ENCODE measurements at places on chromosomes 6 and 20.
A peak's percentile ranks its signal among the peaks of the same experiment; 100 is the strongest.

DNA sequence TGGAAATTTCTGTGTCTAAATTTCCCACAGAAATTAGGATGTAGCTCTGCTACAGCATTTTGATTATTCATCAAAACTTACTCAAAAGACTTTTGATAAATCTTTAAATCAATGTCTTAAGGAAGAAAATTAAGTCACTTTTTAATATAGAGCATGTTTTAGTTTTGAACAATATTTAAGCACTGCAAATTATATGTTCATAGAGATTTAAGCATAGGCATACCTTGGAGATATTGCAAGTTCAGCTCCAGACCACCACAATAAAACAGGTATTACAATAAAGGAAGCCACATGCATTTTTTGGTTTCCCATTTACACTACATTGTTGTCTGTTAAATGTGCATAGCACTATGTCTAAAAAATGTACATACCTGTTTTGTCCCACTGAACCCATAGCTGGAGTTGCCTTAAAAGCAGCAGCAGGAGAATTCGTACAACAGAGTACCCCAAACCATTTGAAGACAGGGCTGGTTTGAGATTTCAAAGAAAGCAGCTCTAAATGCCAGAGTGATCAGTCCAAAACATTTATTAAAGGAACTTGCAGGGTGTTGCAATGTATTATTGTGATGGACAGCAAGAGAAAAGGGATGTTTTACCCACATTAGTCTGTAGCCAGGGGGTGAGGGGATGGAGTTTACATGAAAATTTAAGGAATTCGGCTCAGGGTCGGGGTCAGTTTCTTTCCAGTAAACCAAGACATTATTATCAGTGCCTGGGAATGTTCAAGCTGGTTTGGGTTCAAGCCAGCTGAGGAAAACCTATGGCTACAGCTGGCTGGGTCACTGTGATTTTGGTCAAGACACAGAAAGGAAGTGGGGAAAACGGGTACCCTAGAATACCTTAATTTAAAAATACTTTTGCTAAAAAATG is 6.3 kb upstream of the LOC128125822 start:
- no peak for DNase-seq

DNA sequence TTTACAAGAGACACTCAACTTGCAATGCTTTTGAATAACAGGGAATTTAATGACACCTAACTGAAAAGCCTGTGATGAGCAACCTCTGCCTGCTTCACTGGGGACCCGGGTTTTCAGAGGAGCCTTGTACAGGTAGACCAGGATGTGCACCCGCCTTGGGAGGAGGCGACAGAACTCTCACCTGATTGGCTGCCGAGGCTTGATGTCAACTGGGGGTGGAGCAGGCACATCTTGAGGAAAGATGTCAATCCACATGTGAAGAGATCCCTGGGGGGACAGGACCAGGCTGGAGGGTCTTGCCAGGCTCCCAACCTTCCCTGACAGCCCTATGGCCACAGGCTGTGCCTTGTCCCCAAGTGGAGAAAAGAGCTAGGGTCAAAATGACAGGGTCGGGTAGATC is 19.8 kb downstream of the ERGIC3 start:
- DNase-seq: no peak

DNA sequence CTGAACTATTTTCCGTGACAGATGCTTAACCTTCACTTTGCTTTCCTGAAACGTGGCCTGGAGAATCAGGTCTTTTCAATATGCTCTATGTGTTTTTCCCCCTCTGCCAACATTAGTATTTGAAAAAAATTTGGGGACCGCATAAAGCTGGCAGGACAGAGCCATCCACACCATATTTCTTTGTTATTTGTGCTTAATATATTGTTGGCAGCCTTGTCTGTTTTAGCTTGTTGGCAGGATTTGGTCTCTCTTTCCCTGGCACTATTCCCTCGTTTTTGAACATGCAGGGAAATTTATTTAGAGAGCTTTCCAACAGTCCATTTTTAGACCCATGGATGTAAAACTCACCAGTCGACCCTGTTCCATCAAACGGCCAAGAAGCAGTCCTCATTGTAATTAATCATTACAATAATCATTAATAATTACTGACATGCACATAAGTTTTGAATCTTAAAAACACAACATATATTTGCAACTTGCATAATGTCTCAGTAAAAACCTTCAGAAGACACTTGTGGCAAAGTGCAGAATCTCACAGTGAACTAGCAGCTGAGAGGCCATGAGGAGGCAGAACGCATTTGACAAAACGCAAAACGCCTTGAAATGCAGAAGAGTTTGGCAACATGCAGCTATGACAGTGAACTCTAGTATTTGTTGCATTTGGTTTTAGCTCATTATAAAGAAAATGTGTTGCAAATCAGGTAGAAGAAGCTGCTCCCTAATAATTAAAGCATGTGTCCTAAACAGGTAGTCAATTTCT is 514.2 kb downstream of the C6orf118 start:
- DNase-seq: no peak

DNA sequence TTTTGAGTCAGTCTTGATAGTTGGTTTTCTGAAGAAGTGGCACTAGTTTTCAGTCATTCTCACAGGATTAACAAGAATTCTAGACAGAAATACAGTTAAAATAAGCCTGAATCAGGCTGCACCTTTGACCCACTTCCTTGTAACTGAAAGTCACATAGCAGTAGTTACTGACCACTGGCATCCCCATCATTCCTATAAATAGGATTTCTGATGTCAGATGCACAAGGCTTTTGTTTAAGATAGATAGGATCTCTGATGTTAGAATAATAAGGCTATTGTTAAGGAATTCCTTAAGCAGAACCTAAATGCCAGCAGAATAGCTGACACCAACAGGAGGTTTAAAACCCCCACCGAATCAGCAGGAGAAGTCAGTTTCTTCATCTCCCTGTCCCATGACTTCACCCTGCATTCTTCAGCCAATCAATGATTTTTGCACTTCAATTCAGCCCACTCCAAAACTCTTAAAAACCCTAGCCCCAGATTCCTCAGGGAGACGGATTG is 30.6 kb upstream of the ZBTB24 start:
- peak; percentile 36 for DNase-seq

- no peak for DNase-seq
These were observed 121.7 kb downstream of the NKAIN2 start for GRCh38 chr6:123925350-123925749.

DNA sequence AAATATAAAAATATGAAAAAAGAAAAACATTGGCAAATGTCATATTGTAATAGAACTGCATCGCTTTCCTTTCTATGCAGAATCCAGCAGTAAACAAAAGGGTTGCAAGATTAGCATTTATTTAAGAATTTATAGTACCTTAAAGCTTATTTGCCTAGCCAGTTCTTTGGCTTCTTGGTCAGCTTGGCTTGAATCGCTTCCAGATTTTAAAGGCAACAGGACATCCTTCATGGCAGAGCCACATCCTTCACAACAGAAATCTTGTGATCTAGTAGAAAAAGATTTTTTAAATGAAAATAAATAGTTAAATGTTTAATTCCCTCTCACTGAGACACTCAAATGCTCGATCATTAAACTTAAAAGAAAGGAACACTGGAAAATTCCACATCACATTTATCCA is 17.4 kb downstream of the UBE2J1 start:
- DNase-seq: no peak

DNA sequence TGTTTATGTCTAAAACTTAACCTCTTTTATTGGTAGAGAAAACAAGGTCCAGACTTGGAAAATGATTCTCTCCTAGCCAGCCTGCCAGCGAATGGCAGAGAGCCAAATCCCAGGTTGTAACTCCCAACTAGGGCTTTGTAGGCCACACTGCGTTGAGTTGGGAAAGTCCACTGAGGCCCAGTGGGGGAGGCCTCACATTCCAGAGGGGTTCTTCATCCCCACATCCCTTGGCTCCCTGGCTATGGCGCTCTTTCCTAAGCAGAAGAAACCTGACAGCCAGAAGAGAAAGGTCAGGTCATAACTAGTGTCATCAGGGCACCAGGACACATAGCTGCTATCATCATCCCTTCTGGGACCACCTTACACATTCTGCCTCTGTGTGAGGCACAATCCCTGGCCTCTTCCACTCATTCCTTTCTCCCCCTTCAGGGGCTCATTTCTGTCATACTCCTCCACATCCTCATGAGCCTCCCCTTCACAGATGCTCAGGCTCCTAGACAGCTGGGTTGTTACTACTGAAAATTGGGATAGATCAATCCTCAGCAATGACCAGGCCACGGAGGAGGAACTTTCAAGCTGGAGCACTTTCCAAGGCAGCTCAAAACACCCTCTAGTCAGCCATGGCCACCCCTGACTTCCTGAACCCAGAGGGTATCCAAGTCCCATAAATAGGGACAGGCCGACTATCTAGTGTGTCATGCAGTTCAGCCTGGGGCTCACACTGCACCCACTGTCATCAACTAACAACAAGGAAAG is 48.6 kb downstream of the TCP11 start:
- no peak for DNase-seq

DNA sequence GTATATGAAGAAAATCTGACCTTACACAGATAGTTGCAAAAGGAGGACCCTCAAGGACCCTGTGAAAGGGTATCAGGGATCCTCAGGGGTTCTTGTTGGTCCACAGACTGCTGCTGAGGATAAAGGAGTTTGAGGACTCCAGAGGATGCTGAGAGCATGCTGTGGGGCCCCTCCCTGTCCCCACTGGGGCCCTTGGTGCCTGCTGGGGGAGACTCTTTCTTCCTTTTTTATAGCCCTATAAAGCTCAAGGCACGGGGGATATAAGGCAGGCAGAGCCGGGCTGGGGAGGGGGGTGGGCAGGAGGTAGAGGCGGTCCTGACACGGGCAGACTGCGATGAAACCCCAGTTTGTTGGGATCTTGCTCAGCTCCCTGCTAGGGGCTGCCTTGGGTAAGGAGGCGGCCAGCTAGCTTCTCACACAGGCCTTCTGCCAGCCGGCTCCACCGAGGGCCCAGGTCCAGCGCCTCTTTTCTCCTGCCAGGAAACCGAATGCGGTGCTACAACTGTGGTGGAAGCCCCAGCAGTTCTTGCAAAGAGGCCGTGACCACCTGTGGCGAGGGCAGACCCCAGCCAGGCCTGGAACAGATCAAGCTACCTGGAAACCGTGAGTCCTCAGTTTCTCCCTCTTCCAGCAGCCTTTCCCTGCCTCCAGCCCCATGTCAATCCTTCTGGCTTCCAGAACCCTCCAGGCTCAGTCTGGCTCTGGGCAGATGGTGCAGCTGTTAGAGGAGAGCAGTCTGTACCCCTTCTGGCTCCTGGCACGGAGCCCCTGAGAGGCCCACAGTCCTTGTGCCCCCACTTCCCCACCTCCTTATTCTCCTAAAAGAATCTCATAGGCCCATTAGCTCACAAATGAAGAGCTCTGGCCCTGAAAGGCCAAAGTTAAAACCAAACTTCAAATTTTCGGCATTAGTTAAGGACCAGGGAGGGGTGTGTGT is at the start of gene LY6G6D:
Gene LY6G6D, plus strand, starts transcription at position 327 of the 937 bp plus-strand sequence. Its CDS starts 8 bp downstream, at position 335.
- DNase-seq: no peak

- no peak for DNase-seq
These were observed 16.2 kb downstream of the HLA-DPB1 start for GRCh38 chr6:33091957-33092356.

DNA sequence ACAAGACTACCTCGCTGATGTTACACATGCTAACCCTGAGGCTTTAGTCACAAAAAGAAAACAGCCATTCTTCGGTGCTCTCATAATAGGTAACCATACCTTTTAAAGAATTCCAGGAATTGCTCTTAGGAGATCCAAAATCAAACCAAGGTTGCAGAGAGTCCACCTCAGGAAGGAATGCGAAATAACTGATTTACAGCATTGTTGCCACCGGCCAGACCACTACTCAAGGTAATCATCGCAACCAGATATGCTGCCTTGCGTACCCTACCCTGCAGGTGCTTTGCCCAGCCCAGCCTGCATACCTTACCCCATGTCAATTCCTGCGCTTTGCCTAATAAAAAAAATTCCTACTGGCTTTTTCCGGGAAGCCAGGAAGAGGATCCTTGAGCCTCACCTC is 27.0 kb downstream of the NUP153 start:
- DNase-seq: no peak

- no peak for DNase-seq
These were observed 260.9 kb downstream of the BTBD9 start for GRCh38 chr6:38378801-38379200.

- no peak for DNase-seq
These were observed 6.7 kb downstream of the ACTR5 start for GRCh38 chr20:38754924-38755323.

DNA sequence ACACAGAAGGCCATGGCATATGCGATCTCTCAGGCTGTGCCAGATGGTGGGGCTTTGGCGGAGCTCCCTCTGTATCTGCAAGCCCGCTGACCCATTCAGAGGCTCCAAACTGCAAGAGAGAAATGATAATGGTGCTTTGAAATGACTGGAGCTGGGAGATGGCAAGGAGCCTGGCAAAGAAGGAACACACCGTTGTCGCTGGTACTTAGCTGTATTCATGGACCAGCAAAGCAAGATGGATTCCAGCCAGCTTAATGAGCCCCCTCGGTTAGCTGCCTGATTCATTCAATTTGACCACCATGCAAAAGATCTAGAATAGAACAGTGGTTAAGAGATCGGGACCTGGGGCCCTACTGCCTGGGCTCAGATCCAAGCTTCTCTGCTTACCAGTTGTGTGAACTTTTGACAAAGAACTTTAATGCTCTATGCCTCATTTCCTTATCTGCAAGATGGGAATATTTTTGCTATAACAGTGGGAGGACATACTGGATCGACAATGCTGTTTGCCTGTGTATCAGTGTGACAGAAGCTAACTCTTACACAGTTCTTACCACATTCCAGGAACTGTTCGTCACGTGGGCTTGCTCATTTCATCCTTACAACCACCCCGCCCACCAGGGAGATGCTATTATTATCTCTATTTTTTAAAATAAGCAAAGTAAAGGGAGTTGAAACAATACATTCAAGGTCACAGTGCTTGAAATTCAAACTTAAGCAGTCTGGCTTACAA is 317.8 kb upstream of the SULF2 start:
- no peak for DNase-seq

DNA sequence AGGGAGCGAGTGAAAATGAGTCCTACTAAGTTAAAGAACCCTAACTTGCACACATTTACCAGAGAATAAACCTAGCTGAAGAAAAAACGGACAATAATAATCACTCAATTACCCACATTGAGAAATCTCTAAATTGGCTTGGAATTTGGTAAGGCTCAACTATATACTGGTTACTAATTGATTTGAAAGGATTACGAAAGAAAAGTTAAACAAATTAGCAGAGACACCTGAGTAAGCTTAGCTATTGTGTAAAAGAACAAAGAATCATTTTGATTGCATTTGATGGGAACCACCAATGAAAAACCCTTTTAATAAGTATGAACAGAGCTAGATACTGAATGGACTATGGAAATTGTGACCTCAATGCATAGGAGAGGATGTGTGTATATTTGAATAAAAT is 118.6 kb upstream of the ADGRF1 start:
- no peak for DNase-seq

Measured in HAP-1 (cell line).